ENCODE measurements at places on chromosomes 6 and 20.
A peak's percentile ranks its signal among the peaks of the same experiment; 100 is the strongest.

DNA sequence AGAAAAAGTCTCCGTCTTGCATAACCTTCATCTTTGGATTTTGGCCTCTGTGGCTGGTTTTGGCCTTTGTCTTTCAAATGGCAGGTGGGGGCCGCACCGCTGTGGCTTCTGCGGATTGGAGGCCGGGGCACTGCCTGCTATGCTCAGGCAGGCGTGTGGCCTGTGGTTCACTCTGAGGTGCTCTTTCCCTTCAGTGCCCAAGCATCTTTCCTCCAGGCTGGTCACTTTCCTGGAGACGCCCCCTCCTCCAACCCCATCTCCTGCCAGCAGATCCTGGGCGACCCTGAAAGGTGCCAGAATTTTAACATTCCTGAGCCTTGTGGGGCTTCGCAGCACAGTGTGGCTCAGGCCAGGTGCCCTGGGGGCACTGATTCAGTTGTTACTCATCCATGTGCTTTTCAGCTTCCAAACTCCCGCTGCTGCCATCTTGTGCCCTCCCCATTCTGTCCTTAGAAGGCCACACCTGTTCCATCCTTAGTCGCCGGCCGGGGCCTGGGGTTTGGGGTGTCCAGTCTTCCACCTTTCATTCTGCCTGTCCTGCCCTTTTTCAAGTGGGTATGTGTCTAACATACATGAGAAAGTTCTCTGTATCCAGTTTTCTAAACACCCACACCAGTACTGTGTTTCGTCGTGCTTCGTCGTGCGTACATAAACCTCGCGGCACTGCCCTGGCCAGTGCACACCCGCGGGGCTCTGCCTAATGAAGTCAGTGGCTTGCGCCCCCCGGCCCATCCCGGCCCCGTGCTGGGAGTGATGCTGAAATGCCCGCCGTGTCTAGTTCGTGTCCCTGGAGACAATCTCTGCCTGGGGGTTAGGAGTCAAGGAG lies 12.1 kb downstream of the SS18L1 start:
- DNase-seq = no peak

- no peak for DNase-seq
Measured at GRCh38 chr20:9021216-9021615, 47.7 kb upstream of the PLCB4 start.

- no peak for DNase-seq
Measured at GRCh38 chr6:23244300-23244699, 674.9 kb downstream of the HDGFL1 start.

DNA sequence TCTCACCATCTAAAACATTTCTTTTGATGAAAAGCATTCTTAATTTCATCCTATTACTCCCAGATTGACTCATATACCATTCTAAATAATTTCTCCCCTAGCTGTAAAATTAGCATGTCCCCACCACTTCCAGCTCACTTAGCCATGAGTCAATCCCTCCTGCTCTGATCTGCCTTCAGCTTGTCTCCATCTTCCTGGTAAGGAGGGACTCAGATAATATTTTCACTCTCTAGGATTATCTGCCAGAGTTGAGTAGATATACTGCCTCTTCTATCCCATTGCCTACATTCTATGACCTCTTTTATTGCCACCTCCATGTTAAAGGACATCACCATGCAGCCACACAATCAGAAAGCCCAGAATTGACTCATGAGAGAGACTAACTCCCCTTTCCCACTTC lies 348.8 kb upstream of the POU3F2 start:
- no peak for DNase-seq

GRCh38 chr20:37980383-37980782 lies 52.9 kb downstream of the TTI1 start:
- DNase-seq = no peak

GRCh38 chr6:150118627-150119026 lies 24.2 kb upstream of the PPP1R14C start:
- no peak for DNase-seq

- no peak for DNase-seq
Measured at GRCh38 chr6:103516336-103516735, 1343.4 kb downstream of the HACE1 start.

GRCh38 chr20:18430172-18430826 lies 36.5 kb downstream of the DZANK1 start:
- no peak for DNase-seq

DNA sequence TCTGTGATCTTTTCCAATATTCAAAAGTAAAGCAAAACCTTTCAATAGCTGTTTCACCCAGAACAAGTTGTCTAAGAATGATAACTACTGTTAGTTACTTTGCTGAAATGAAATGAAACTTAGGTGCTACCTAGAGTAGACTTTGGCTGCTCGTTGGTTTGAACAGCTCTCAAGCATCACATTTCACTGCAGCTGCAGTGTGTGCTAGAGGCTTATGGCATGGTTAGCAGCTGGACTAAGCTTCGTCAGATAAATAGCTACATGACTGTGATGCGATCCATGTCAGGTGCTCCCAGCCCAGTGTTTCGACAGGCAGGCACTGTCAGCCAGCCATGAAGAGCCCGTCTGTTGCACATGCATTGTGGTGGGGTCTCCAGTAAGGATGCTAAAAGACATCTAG lies 201.1 kb downstream of the TFAP2B start:
- no peak for DNase-seq

DNA sequence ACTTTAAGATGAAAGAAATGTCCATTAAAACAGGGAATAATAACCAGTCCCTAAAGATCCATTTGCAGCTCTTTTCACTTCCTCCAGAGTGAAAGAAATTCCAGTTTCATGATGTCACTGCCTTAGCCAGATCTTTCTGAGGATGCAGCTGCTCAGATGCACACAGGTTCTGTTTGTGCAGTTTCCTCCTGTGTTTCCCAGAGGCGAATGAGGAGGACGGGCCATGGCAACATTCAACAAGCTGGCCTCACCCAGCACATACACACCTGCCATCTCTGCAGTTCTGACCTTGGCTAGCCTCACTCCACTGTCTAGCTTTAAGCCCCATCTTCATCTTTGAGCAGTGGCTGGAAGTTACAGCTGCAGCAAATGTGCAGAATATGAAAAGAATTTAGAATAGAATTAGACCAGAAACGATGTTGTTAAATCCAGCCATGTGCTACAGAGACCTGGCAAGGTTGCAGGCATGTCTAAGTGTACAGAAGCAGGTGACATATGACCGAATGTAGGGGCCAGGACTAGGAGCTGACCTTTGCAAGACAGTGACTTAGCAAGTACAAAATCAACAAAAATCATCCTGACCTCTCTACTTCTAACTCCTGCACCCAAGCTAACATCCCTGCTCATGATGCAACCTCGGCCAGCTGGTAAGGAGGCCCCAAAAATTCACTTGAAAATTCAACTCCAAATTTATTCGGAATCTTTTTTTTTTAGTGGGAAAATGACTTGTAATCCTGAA lies 35.0 kb downstream of the FAM50B start:
- DNase-seq = no peak

DNA sequence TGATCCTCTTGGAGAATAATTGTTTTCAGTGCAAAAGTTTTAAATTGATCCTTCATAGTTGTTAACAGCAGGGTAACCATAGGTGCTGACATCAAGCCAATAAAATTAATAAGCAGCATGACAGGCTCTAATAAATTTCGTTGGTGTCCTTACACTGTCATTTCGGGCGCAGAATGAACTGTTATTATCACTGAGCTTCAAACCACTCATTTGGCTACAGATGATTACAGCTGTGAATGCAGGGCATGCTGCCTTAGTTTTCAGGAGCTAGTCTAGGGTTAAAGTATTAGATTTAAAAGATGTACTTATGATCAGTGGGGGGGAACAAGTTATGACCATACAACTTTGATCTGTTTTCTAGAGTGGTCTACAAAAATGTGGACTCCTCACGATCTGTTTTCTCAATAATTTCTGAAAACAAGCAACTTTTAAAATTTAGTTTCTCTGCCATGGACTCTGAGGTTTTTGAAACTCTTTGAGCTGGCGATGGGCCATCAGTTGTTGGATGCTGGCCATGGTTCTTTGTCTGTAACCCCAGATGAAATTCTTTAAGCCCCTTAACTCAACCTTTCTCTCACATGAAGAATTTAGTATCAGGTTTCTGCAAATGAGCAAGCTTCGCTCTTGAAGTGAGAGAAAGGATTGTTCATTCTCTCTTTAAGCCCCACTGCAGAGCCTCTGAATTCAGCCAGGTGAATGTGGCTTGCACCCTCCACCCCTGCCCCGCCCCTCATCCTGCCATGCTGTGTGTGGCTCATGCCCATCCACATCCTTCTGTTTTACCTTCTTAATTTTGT lies 99.1 kb upstream of the MTHFD1L start:
- no peak for DNase-seq

GRCh38 chr20:4117158-4117740 lies 101.9 kb upstream of the RNF24 start:
- no peak for DNase-seq

- no peak for DNase-seq
Measured at GRCh38 chr6:119686644-119687043, 337.1 kb upstream of the MAN1A1 start.

- DNase-seq = no peak
Measured at GRCh38 chr20:62583424-62583920, 58.8 kb upstream of the SLCO4A1 start.

DNA sequence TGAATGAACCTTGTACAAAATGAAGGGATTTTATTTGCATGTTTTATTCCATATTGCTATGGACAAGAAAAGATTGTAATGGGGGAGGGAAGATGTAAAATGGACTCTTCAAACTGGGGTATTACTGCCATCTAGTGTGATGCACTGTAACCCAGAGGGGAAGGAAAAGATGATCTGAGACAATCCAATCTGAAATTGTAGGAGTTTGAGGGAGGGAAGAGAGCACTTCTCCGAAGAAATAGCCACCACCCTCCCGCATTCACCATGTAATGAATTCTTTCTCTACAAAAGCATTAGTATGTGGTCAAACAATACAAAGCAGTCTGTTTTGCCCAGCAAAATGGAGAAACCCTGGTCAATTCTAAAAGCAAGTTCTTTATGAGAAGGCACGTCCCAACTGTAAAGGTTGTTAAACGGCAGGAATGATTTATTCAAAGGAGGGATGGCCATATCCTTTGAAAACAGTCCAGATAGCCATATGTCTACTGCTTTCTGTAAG lies 679.5 kb upstream of the NRSN1 start:
- DNase-seq = no peak

DNA sequence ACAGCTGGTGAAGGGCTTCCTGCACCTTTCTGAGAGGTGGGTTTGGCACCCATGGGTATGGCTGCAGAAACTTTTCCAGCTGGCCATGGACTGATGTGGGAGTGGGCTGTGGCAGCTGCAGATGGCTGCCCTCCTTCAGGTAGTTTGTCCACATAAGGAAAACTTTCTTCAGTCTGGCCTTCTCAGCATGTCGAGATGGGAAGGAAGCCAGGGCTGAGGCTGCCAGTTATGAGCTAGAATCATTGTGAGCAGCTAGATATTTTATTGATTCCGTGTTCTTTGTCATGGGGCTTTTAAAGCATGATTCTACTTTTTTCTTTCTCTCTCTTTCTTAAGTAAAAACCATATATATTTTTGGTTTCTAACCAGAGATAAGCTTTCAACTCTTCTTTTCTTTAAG lies 16.6 kb downstream of the NKX2-4 start:
- no peak for DNase-seq

- no peak for DNase-seq
Measured at GRCh38 chr6:47323321-47323720, 13.6 kb upstream of the TNFRSF21 start.

- no peak for DNase-seq
Measured at GRCh38 chr6:44228031-44228430, 4.6 kb downstream of the SLC29A1 start.

GRCh38 chr6:33015798-33016197 lies 6.4 kb upstream of the HLA-DOA start:
- DNase-seq = no peak

GRCh38 chr6:116369964-116370759 lies 585 bp upstream of the DSE start:
- no peak for DNase-seq

GRCh38 chr6:19986691-19987438 lies 149.7 kb downstream of the ID4 start:
- DNase-seq = no peak

- no peak for DNase-seq
Measured at GRCh38 chr6:155013457-155013876, 18.4 kb downstream of the TIAM2 start.

- peak; percentile 56 for DNase-seq
Measured at GRCh38 chr6:89079511-89080234, 878 bp upstream of the PNRC1 start.

DNA sequence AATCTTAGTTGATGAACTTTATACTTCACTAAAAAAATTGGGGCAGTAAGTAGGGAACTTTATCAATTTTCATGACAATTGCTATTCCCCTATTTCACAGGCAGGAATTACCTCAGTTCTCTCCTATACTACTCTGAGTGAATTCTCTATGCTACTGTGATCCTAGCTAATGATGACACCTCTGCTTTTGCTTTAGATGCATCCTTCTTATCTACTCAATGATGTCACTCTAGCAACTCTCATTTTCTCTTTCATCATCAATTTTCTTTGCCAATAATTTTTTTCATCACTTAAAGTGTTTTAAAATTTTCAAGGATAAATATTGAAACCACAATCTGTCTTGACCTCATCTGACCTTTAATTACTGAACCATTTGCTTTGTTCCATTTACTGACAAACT lies 8.1 kb downstream of the DEFB114 start:
- no peak for DNase-seq

DNA sequence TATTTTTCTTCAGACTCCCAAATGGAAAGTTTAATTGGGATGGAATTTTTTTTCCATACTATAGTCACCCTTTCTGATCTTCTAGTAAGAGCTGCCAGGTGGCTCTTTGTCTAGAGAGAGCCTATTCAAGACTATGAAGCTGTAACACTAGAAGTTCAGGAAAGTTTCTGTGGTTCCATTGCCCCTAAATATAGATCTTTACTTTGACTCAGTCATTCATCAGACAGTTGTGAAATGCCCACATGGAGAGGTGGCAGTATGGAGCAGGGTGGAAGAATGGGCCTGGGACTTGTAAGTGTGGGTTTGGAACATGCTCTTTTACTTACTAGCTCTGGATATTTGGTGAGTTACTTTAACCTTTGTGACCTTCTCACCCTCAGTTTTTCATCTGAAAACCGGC lies 87.8 kb downstream of the CTNNBL1 start:
- DNase-seq = no peak

- DNase-seq = no peak
Measured at GRCh38 chr20:41275301-41275731, 42.2 kb downstream of the ZHX3 start.

- DNase-seq = no peak
Measured at GRCh38 chr20:1185316-1185741, 548 bp upstream of the TMEM74B start.

DNA sequence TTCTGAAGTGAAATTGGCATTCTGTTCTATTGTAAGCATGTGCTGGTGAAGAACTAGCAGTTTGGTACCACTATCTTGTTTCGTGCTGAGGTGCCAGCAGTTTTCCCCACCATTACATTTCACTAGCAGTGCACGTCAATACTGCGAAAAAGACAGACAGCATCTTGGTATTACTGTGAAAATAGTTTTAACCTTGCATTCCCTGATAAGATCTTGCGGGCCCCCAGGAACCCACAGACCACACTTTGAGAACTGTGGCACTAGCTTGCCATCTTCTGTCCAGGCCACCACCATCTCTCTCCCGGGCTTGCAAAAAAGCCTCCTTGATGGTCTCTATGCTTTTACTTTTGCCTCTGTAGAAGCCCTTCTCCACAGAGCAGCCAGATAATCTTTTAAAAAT lies 185.7 kb downstream of the BACH2 start:
- peak; percentile 26 for DNase-seq

- DNase-seq = no peak
Measured at GRCh38 chr20:6502219-6502618, 265.3 kb upstream of the BMP2 start.
